Activated CD4-positive, alpha-beta T cell treated with anti-CD3 and anti-CD28 coated beads, Interleukin-2, amount 10 ng/mL, durations not matched to agents 7 days and 5 days (primary cell): ENCODE measurements at places on chromosomes 5 and 9. TPM values are rescaled to one million over a fixed set of nuclear protein-coding genes. Genes with fewer than 3 reads are reported as not detected.

GRCh38 chr5:77518304-77518703, 26.2 kb upstream of the WDR41 start:
- DNase-seq: no peak

DNA sequence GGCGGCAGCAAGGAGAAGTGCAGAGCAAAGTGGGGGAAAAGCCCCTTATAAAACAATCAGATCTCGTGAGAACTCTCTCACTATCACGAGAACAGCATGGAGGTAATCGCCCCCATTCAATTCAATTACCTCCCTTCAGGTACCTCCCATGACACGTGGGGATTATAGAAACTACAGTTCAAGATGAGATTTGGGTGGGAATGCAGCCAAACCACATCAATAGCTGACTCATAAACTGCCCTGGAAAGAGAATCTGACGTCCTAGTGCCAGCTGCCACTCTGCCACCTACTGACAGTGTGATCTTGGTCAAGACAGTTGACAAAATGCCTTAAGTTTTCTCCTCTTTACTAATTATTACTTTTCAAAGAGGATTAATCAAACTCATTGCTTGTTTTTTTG, 128.3 kb downstream of the GPBP1 start:
- no peak for DNase-seq

MYOZ3 gene
- total RNA-seq: 0.05 TPM

IL4 gene
- not detected for total RNA-seq

DNA sequence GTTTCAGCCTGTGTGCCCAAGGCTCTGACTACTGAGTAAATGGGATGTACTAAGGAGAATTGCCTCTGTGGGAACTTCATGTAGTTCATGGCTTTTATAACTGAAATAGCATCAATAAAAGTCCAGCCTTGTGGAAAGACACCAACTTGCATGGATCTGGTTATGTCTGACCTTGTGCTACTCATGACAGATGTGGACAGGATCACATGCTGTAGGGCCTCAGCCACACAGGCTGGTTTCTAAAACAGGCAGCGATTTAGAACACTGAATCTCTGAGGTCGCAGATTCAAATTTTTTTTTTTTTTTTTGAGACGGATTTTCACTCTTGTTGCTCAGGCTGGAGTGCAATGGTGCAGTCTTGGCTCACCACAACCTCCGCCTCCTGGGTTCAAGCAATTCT, 66.5 kb upstream of the SPIN1 start:
- no peak for DNase-seq

HACD4 gene
- 17.1 TPM for total RNA-seq

GRCh38 chr9:136244122-136244968, 1.3 kb downstream of the QSOX2 start:
- peak; percentile 64 for DNase-seq

GRCh38 chr5:107215611-107216010, 455.1 kb downstream of the EFNA5 start:
- DNase-seq: no peak

PGGT1B gene
- total RNA-seq: 43.6 TPM

- no peak for DNase-seq
These were observed 5.9 kb upstream of the MELK start for GRCh38 chr9:36566813-36567221.

GRCh38 chr5:62974623-62975022, 396.0 kb downstream of the LRRC70 start:
- DNase-seq: no peak

DNA sequence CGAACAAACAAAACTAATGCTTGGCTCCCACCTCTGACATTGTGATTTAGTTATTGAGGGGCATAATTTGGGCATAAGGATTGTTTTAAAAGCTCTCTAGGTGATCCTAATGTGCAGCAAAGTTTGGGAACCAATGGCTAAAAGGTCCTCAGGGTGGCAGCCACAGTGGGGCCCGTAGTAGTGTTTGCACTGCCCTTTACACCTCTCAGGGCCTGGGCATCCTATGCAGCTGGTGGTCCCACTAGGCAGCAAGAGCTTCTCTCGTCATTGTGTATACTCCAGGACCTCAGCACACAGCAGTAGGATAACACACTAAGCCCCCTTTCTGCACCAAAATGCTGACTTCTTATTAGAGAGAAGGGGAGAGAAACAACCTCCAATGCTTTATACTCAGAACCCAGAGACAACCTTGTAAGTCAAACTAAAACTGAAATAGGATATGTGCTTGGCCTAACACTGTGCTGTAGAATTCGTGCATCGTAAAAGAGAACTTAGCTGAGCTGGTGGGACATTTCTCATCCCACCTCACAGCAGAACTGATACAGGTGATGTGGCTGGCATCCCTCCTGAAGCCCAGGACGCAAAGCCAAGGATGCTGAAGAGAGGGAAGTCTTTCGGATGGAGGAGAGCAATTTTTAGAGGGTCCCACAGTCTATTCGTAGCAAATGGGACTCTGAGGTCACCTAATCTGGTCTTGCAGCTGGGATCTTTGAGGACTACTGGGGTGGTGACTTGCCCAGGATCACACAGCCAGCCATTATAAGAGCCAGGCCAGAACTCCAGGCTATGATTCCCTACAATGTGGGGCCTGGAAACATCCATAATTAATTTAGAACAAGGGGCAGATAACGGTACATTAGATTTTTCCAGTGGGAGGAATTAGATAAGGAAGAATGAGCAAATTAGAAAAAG, 1.2 kb downstream of the GLRX start:
- no peak for DNase-seq

- no peak for DNase-seq
These were observed 21.6 kb downstream of the FBXL7 start for GRCh38 chr5:15521381-15522186.

- no peak for DNase-seq
These were observed 544.3 kb upstream of the ARRDC3 start for GRCh38 chr5:91927439-91927838.

DNA sequence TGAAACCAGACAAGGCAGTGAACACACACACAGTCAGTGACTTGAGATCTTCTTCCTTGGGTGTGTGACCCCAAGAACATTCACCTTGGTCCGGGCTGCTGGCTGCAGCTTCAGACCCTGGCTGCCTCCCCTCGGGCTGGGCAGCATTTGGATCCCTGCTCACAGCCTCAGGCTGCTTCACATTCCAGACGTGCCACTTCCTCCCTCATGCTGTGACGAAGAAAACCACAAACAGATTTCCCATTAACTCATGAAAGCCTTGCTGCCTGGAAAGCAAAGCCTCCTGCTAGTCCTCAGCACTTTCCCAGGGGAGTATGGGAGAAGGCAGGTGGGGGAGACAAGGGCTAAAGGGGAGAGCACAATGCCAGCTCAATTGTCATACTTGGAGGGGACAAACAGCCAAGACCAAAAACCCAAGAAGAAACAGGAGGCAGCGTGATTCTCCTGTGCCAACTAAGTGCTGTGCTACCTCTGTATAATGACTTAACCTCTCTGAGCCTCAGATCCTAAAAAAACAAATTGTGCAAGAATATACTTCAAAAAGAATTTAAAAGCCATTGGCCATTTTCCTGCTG, 594.6 kb upstream of the BRINP1 start:
- no peak for DNase-seq

GRCh38 chr9:134485653-134486052, 155.9 kb upstream of the COL5A1 start:
- DNase-seq: no peak

DNA sequence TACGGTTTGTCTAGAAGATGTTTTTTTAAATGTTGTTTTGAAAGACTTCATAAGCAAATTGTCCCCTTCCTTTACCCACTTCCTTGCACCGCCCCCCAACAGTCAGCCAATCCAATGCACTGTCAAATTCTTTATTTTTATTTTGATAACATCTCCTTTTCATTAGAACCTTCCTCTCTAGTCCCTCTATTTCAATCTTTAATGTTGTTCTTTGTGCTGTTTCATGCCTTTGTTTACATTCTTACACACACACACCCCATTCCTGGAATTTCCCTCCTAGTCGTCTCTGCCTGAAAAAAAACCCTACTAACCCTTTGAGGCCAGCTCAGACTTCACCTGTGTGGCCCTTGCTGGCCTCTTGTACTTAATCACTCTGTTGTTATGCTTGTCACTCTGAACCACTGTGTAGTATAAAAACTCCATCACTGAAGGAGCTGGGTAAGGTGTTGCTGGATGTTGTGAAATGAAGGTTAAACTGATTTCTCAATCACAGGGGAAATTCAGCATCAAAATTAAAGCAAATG, 133.4 kb downstream of the UGCG start:
- DNase-seq: no peak

GRCh38 chr5:32277798-32278197, 34.9 kb downstream of the MTMR12 start:
- DNase-seq: no peak

C5orf52 gene
- not detected for total RNA-seq

GRCh38 chr9:137428311-137428630, 5.1 kb downstream of the NOXA1 start:
- no peak for DNase-seq

DNA sequence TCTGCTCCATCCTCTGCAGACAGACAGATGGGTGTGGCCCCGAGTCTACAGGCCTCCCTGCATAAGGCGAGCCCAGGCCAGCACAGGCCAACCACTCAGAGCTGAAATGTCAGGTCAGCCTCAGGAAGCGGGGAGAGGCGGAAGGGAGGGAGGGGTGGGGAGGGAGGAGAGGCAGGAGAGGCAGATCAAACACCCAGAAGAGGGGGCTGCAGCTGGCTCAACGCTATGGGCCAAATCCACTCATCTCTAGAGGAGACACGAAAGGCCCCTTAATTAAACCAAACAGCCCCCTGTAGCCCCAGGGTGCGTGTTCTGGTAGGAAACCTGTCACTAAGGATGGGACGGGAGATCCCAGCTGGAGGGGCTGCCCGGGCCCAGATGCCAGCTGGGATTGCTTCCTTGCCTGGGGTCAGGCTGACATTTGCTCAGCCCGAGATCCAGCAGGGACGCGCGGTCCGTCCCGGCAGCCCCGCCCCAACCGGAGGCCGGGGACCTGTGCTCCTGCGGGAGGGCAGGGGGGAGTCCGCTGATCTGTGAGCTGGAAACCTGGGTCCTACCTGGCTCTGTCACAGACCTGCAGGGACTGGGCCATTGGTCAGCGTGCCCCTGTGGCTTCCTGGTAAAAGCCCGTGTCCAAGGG, 97.2 kb upstream of the SARDH start:
- no peak for DNase-seq

GRCh38 chr5:60066502-60066901, 173.0 kb upstream of the PDE4D start:
- DNase-seq: no peak

AQP3 gene
- 190 TPM for total RNA-seq

DNA sequence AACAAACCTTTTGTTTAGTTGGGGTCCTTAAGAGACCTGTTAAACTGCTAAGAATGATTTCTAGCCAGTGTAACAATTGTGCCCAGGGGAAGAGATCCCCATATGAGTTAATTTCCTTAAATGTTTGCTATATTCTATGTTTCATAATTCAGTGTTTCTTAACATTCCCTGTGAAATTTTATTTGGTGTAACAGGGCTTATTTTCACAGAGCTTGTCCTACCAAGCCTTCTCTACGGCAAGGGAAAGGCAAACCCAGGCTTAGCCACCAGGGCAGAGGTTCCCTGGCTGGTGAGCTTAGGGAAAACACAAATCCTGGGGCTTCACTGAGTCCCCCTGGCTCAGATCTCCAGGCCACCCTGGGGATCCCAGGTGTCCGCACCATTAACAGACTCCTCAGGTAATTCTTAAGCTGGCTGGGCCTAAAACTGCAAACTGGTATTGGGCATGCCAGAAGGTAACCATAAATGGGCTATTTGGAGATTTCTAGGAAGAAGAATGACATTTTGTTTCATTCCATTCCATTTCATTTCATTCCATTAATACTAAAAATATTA, 17.0 kb upstream of the LCP2 start:
- no peak for DNase-seq

- DNase-seq: peak; percentile 43
These were observed 80.1 kb upstream of the DMAC1 start for GRCh38 chr9:7879551-7880245.

DNA sequence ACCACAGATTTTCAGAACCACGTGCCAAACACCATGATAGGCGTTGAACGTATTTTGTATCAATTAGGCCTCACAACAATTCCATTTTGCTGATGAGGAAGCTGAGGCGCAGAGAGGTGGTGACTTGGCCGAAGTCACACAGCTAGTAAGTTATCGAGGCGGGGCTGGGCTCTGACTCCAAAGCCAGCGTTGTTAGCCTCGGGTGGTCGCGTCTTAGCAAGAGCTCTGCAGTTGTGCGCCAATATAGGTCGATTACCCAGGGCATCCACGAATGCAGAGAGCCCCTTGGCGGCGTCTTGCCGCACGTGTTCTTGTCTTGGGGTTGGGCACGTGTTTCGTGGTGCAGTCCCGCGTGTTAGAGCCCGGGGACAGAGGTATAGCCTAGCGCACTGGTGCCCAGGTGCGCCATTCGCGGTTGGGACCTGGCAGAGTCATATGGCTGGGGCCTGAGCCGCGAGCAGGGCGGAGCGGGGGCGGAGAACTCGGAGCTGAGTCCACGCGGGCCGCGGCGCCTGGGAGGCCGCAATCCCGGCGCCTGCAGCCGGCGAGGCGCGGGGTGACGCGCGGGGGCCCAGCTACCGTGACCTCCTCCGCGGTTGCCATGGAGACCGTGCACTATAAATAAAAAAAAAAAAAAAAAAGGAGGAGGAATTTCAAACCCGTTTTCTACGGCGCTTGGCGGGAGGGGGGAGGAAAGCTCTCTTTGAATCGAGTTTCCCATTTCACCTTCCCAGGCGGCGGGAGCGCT, 62.3 kb downstream of the CXXC5 start:
- DNase-seq: peak; percentile 42

DNA sequence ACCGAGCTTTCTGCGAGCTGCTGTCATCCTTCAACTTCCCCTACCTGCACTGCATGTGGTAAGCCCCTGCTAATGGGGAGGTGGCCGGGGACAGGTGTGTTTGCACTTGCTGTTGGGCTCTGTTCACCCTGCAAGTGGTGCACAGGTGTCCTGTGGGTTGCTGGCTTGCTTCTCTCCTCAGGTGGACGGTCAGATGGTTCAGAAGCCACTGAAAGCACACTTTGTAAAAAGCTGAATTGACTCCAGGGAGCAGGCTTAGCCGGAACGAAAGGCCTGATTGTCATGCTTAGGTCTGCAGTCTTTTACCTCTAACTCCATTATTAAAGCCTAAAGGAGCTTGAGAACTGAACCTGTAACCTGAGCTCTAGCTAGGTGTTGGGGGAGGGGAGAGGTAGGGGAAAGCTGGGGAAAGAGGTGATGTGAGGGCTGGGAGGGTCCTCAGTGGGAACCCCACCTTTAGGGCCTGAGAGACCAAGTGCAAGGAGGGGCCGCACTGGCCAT, 37.6 kb downstream of the ACER2 start:
- no peak for DNase-seq

DNA sequence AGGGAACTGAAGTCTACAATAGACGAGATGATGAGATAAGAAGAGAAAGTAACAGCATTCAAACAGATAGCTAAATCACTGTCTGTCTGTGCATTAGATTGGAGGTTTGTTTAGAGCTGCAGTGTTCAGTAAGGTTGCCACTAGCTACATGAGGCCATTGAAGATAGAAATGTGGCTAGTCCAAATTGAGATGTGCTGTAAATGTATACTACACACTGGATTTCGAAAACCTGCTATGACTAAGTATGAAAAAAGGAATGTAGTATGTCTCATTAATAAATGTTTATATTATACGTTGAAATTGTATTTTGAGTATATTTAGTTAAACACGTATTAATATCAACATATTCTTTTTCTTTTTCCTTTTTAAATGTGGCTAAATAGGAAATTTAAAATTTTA, 142.1 kb downstream of the XRCC4 start:
- no peak for DNase-seq

GRCh38 chr5:142994218-142994617, 224.0 kb downstream of the ARHGAP26 start:
- DNase-seq: no peak

GRCh38 chr5:11815916-11816315, 88.3 kb downstream of the CTNND2 start:
- no peak for DNase-seq

GRCh38 chr5:102975045-102975444, 144.9 kb downstream of the GIN1 start:
- no peak for DNase-seq
